ENCODE measurements at places on chromosomes 4 and X.

- no peak overlapping the region for H3K4me3 ChIP-seq
- peaks cover 13% of the 10 kb centered on the region for H3K4me1 ChIP-seq
- H3K36me3 ChIP-seq = no peaks in the 10 kb centered on the region
- H3K27me3 ChIP-seq = peaks cover 6% of the 10 kb centered on the region
Observed at GRCh38 chr4:80309294-80310004, 26.1 kb upstream of the CFAP299 start.

DNA sequence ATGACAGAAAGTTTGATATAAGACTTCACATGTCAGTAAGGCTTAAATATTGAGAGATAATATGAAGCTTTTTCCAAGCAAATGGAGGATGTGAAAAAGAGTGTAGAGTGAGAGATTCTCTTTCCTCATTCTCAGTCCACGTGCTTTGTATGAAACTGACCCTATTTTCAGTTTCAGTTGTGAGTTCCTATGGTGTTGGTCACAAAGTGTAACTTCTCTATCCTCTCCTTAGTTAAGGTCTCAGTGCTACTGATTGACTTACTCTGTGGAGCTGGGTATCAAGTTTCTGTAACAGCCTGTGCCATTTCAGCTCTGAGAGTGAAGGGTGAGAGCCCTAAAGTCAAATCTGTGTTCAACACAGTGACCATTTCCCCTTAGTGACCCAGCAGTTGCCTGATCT lies 277.2 kb downstream of the EPHA5 start:
- H3K27ac ChIP-seq = no peak overlapping the region
- H3K36me3 ChIP-seq = no peaks in the 10 kb centered on the region
- H3K4me1 ChIP-seq = no peaks in the 10 kb centered on the region
- no peak overlapping the region for H3K4me3 ChIP-seq
- H3K27me3 ChIP-seq = no peaks in the 10 kb centered on the region

DNA sequence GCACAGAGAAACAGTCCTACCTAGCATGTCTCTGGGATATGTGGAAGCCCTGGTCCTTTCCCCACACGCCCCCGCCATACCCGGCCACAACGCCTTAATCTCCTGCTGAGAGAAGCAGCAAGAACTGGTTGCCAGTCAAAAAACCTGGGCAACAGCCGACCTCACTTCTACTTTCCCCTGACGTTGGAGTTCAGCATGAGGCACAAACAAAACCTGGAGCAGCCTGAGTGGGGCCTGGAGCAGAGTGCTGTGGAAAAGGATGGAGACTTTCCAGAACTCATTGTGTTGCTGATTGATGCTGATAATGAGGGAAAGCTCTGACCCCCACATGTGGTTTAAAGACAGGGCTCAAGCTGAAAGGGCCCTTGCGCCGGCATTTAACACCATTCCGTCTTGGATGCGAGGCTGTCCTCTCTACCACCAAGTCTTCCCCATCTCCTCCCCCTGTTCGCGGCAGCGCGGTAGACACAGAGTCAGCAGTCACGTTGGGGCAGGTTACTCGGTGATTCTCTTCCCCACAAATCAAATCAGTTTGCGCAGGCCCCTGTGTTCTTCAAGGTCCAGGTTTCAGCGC lies 666 bp downstream of the CCDC158 start:
- H3K36me3 ChIP-seq = no peaks in the 10 kb centered on the region
- DNase-seq = no peak
- H3K27me3 ChIP-seq = no peaks in the 10 kb centered on the region
- no peak overlapping the region for H3K27ac ChIP-seq
- H3K4me3 ChIP-seq = no peak overlapping the region

GRCh38 chr4:70120323-70120722 lies 33.7 kb upstream of the PRR27 start:
- no peak for DNase-seq
- no peaks in the 10 kb centered on the region for H3K27me3 ChIP-seq
- H3K4me1 ChIP-seq = no peaks in the 10 kb centered on the region

DNA sequence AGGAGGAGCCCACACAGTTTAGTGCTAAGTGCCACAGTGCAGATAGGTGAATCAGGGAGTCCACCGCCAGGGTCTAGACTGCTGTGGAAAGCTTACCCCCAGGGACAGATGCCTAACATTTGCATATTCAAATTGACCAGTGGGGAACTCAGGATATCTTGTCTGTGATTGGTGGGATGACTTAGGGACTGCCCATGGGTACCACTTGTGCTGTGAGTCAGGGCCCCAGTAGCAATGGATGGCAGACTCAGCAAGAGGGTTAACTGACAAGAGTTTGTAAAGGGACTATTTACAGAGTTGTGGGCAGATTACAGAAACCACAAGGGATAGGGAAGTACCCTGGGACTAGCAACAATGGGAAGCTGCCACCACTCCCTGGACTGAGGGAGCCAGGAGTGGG lies 282.1 kb downstream of the BCOR start:
- H3K4me1 ChIP-seq = peaks cover 76% of the 10 kb centered on the region
- H3K27ac ChIP-seq = no peak overlapping the region
- H3K27me3 ChIP-seq = no peaks in the 10 kb centered on the region
- H3K4me3 ChIP-seq = no peak overlapping the region

- H3K36me3 ChIP-seq = no peaks in the 10 kb centered on the region
- no peaks in the 10 kb centered on the region for H3K27me3 ChIP-seq
- no peaks in the 10 kb centered on the region for H3K4me1 ChIP-seq
- no peak overlapping the region for H3K27ac ChIP-seq
- peak; percentile 39 for DNase-seq
Observed at GRCh38 chr4:148477276-148477675, 35.1 kb upstream of the NR3C2 start.

GRCh38 chr4:151195801-151196200 lies 81.2 kb upstream of the PRSS48 start:
- H3K4me3 ChIP-seq = no peak overlapping the region
- H3K27me3 ChIP-seq = no peaks in the 10 kb centered on the region
- H3K27ac ChIP-seq = no peak overlapping the region
- H3K36me3 ChIP-seq = no peaks in the 10 kb centered on the region
- DNase-seq = no peak

DNA sequence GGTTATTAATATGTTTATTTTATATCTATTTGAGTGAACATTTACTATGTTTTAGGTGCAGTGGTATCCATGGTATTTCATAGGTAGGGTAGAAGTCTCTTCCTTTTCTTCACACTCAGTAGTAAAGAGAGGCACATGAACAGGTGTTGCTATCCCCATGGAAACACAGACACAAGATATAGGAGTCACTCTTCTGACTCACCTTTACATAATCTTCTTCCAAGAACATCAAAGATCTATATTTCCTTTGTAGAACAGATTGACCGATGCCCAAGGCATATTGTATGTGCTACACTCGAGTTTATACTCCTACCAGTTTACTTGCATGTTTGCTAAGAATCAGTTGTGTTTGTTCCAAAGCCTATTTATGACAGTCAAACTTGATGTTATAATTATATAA lies 1997.4 kb downstream of the C4orf33 start:
- no peak overlapping the region for H3K4me3 ChIP-seq
- no peak overlapping the region for H3K27ac ChIP-seq
- DNase-seq = no peak
- H3K4me1 ChIP-seq = no peaks in the 10 kb centered on the region
- no peaks in the 10 kb centered on the region for H3K36me3 ChIP-seq

- peak overlapping the region; percentile 29 for H3K27ac ChIP-seq
- peaks cover 50% of the 10 kb centered on the region for H3K4me1 ChIP-seq
- no peak overlapping the region for H3K4me3 ChIP-seq
- no peak for DNase-seq
- no peaks in the 10 kb centered on the region for H3K36me3 ChIP-seq
Observed at GRCh38 chr4:120918788-120919187, 3.7 kb downstream of the PRDM5 start.

DNA sequence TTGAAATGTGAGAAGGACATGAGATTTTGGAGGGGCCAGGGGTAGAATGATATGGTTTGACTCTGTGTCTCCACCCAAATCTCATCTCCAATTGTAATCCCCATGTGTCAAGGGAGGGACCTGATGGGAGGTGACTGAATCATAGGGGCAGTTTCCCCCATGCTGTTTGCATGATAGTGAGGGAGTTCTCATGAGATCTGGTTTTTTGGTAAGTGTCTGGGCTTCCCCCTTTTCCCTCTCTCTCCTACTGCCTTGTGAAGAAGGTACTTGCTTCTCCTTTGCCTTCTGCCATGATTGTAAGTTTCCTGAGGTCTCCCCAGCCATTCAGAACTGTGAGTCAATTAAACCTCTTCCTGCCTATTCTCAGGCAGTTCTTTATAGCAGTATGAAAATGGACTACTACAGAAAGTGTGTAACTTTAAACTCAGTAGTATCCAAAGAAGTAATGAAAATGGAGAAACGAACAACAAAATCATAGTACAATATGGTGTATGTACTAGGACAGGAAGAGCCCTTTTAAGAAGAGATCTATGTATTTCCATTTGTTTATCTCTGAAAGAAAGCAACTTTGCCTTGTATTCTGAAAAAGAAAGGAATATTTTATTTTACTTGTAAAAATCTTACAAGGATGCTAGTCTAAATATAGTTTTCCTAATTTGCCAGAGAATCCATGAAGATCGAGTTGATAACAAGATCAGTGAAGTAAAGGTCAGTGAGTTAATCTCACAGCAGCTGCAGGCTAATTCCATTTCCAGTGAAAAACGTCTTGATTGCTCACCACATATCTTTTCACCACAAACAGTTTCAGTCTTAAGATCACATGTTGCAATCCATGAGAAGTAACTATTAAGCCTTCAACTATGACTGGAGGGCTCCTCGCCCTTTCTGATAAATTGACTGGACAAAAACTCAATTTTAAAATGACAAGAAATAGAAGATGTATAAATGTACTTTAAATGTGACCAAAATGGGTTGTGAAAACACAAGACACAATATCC lies 20.5 kb downstream of the PKD2 start:
- no peaks in the 10 kb centered on the region for H3K27me3 ChIP-seq
- H3K4me3 ChIP-seq = no peak overlapping the region
- no peak for DNase-seq

DNA sequence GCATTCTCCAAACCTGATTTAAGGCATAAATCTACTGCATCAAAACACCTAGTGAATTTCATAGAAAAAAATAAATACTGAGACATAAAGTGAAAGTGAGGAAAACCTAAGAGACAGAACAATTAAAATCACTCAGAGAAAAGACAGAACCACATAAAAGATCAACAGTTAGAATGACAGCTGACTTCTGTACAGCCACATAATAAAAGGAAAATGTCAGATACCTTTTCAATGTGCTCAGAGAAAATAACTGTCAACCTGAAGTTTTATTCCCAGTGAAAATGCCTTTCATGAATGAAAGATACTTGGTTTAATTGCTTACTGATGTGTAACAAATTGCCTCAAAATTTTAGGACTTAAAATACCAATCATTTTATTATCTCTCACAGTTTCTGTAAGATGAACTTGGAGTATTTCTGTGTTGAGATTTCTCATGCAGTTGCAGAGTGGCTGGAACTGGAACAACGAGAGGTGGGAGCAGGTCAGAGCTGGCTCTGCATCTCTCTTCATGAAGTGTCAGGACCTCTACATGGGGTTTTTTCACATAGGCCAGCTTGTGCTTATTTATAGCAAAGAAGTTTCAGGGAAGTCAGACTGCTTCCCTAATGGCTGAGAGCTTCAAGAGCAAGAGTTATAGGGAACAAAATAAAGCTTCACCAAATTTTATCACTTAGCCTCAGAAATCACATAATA lies 11.9 kb upstream of the POF1B start:
- no peaks in the 10 kb centered on the region for H3K4me1 ChIP-seq
- no peak overlapping the region for H3K27ac ChIP-seq
- no peak for DNase-seq
- H3K4me3 ChIP-seq = no peak overlapping the region
- no peaks in the 10 kb centered on the region for H3K36me3 ChIP-seq

GRCh38 chr4:74203467-74203866 lies 45.5 kb downstream of the MTHFD2L start:
- no peak for DNase-seq
- no peak overlapping the region for H3K27ac ChIP-seq
- H3K4me1 ChIP-seq = peaks cover 10% of the 10 kb centered on the region
- no peaks in the 10 kb centered on the region for H3K36me3 ChIP-seq

DNA sequence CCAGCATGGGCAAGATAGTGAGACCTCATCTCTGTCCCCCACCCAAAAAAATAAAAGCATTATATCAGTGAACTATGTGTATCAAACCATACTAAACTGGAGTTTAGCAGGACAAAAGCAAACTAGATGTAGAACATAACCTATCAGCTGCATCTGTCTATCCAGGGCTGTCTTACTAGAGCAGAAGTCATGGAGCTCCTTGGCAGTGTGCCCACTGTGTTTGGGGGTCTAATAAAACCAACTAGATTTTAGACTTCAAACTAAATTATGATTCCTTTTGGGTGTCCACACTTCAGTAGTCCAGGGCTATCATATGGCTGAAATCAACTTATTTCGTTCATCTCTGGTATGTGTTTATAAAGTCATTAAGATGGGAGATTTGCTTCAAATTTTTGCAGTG lies 8.3 kb downstream of the SLBP start:
- H3K27me3 ChIP-seq = no peaks in the 10 kb centered on the region
- DNase-seq = no peak
- no peak overlapping the region for H3K27ac ChIP-seq
- H3K4me1 ChIP-seq = no peaks in the 10 kb centered on the region
- peaks cover 7% of the 10 kb centered on the region for H3K36me3 ChIP-seq

DNA sequence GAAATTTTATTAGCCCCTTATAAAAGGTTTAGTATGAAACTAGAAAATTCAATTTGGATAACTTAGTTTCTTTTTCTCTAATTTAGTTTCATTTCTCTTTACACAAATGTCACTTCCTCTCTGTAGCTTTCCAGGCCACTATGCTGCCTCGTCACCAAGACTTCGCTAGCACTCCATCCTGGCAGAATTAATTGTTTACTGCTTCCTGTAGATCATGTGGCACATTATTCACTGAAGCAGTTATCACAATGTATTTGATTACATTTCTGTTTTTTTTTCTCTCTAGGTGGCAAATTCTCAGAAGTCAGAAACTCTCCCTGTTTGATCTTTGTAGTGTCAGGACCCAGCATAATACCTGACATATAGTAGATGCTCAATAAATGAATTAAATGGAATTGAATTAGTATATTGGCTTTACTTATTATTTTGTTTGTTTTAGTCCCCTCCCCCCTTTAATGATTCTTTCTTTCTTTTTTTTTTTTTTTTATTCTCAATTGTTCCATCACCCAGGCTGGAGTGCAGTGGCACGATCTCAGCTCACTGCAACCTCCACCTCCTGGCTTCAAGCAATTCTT lies 9.3 kb upstream of the SAT1 start:
- H3K27ac ChIP-seq = no peak overlapping the region
- H3K36me3 ChIP-seq = no peaks in the 10 kb centered on the region
- H3K27me3 ChIP-seq = no peaks in the 10 kb centered on the region
- H3K4me1 ChIP-seq = no peaks in the 10 kb centered on the region
- DNase-seq = no peak
